ENCODE measurements at places on chromosomes 5 and 9.

- no peak for DNase-seq
These were observed 4.1 kb upstream of the IARS1 start for GRCh38 chr9:92297611-92298010.

DNA sequence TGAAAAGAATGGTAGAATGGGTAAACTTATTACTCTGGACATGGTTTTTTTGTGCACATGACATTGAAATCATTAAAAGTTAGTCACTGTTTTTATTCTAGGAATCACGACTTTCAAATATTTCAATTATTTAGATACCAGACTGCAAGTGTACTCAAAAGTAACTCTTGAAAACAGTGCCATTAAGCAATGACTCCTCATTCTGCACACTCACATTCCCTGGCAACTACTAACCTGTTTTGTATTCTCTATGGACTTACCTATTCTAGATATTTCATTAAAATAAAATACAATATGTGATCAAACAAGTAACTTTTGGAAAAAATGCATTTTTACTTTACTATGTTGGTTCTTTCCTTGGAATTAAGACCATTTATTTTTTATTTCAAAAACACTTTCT, 607.0 kb downstream of the PDE4D start:
- no peak for DNase-seq

GRCh38 chr5:131661933-131662332, 26.9 kb upstream of the RAPGEF6 start:
- no peak for DNase-seq

DNA sequence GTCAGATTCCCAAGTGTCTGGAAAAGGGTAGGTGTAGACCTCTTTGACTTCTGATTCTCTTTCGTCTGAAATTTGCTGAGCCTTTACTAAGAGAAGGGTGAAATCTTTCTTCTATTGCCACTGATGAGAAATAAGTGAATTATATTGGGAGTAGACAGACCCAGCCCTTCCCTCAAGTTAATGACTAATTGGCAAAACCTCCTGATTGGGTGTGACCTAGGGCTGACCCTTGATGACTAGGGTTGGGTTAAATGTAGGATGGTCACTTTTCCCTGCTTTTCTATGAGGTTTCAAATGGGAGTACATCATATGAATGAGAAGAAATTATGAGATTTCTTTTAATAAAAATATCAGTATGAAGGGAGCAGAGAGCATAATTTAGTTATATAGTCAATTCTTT, 73.4 kb upstream of the C5orf46 start:
- no peak for DNase-seq

- no peak for DNase-seq
These were observed 1171.2 kb downstream of the CDH12 start for GRCh38 chr5:21681911-21682310.

DNA sequence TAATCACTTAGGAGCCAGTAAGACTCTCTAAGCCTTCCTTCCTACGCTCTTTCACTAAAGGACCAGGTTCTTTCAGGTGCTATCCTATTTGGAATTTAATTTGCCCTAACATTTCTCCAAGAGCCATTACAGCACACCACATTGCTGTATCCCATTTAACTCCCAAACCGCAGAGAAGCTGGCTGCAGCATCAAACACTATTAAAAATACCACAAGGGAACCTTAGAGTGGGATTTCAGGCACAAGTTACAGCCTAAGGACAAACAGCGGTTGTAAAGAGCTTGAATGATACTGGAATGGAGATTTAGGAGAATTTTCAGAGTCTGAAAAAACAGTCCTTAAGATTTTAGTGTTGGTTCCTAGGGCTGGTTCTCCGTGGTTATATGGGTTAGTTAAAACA, 566.4 kb downstream of the RAB3C start:
- DNase-seq, result no peak

- peak; percentile 17 for DNase-seq
These were observed 63.3 kb downstream of the FREM1 start for GRCh38 chr9:14846871-14847311.

GRCh38 chr5:109588281-109589035, 101.3 kb upstream of the MAN2A1 start:
- DNase-seq, result no peak

DNA sequence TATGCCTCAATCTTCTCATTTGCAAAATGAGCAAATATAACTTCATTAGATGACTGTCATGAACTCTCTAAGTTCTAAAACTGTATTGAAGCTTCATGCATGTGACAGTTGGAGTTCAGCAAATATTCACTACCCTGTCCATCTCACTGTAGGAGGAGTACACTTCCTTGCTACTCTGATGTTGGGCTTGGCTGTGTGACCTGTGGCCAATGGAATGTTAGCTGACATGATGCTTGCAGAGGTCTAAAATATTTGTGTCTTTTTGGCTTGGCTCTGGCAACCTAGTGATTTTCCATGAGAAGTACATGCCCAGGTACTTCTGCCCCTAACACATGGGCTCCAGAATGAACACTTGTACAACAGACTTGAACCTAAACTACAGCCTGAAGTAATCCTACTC, 203.1 kb upstream of the ANKH start:
- no peak for DNase-seq

DNA sequence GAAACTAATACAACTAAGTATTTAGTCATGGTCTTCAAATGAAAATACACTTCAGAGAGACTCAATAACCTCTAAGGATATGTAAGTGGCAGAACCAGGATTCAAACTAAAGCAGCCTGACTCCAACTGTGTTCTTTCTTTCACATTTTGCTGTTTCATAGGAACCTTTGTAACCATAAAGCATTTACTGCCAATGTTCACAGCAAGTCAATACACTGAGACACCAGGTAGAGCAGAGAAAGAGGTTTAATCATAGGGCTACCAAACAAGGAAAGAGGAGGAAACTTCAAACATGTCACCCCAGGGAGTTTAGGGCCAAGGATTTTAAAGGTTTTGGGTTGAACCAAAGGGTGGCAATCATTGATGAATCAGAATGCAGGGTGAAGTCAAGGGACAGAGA, 263.1 kb upstream of the PTGER4 start:
- no peak for DNase-seq

GRCh38 chr9:26193237-26193636, 515.0 kb upstream of the TUSC1 start:
- no peak for DNase-seq

DNA sequence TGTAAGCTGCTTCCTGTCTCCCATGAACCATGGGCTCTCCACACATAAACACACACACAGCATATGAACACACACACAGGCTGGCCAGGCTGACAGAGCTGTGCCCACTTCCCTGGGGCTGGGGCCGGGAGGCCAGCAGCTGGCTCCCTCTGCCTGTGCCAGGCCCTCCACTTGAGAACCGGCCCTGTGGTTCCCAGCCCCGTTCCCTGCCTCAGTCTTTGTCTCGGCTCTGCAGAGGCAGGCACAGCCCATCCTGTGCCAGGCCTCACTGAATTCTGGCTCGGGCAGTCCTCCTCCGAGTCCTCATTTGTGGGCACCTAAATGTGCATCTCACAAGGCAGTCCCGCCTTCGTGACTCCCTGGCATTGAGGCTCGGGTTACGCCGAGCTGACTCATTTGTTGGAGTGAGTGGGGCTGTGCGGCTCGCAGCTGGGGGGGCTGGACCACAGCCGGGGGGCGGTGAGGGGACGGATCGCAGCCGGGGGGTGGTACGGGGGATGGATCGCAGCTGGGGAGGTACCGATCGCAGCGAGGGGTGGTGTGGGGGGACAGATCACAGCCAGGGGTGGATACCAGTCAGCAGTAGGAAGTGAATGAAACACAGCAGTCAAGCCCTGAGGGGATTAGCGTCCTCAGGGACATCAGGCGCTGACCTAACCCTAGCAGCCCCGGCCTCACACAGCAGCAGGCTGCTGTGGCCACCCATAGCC, 72.3 kb downstream of the PSMB7 start:
- no peak for DNase-seq

DNA sequence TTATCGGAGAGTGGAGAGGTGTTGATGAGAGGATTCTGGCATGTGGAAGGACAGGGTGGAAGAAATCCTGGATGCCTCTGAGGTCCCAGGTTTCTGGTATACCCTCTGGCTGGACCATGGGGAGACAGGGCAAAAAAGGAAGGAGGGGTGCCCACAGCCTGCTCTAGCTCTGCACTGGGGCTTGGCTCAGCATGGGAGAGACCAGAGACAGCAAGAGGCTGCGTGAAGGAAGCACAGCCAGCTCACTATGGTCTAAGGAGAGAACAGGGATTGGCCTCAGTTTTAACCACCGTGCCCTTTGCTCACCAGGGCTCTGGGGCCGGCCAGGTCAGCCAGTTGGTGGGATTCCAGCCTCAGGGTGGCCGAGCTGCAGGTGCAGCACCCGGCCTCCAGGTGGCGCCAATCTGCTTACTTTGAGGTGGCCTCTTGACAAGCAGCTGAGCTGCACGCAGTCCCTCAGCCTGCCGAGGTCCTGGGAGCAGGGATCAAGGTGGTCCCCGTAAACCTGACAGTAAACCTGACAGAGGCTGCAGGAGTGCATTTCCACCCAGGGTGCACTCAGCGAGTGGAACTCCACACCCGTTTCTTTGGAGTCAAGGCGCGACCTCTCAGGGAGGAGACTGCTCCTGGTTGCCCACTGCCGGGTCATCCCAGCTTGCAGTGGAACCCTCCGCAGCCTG, 25.0 kb upstream of the SPTLC1 start:
- peak; percentile 46 for DNase-seq

All from stimulated activated CD8-positive, alpha-beta memory T cell treated with anti-CD3 and anti-CD28 coated beads, Interleukin-7, amount 100 ng/mL, for 1 hour (primary cell).